Activated CD4-positive, alpha-beta T cell treated with anti-CD3 and anti-CD28 coated beads, Interleukin-2, Interleukin-6, amounts not matched to agents 100 ng/mL and 50 ng/mL, durations not matched to agents 16 hours and 8 hours (primary cell): ENCODE measurements at places on chromosomes 6 and 20.

GRCh38 chr6:14026831-14027539 is 90.6 kb upstream of the CD83 start:
- DNase-seq = no peak

DNA sequence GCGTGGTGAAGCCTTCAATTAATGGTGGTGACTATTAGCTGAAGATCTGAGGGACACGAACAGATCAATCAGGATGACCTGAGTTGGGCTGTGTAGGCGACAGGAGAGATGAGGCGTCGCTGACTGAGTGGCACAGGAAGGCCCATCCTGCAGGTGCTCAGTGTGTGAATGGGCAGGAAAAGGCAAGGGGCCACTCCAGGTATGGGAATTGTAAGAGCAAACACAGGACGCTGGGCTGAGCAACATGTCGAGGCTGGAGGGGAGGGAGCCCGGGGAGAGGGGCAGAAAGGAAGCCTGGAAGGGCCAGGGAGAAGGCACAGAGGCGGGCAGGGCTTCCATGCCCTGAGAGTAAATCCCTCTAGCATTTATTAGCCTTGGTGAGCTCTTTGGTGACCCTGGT is 151.0 kb downstream of the VEGFA start:
- DNase-seq = no peak

- no peak for DNase-seq
These were observed 19.4 kb upstream of the TRIM27 start for GRCh38 chr6:28943223-28943556.

DNA sequence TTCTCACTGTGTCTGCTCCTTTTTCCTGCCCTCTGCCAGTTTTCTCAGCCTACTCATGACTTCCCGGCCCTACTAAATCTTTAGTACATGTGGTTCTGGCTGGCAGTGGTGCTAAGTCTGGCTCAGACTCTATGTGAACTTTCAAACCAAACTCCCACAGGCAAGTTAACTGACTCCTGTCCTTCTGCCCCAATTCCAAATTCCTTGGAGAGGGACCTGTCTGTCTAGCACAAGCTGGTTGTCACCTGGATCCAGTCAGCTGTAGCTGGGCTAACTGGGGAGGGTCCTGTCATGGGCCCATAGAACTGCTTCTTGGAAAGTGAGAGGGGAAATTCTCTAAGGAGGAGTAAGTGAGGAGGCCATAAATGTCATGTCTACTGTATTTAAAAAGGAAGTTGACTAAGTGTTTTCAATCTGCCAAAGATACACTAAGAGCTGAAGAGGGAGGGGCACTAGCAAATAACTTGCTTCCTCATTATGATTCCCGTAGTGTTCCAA is 240.1 kb downstream of the KCNQ5 start:
- DNase-seq = no peak

DNA sequence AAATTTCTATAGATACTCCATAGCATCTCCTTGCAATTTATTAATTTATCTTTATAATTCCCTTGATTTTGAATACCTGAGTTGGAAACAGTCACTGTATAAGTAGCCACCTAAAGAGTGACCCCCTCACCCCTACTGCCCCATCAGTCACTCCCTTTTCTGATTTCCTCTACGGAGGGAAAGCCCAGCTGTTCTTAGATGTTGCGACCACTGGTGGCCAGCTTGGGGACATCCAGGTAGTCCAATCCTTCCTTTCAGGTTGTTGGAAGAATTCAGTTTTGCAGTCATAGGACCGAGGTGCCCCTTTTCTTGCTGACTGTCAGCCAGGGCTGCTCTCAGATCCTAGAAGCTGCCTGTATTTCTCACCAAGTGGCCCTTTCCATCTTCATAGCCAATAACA is 87.8 kb downstream of the BMP6 start:
- no peak for DNase-seq

GRCh38 chr20:8523684-8524083 is 391.6 kb downstream of the PLCB1 start:
- DNase-seq = no peak

- no peak for DNase-seq
These were observed 106.4 kb upstream of the SSTR4 start for GRCh38 chr20:22928679-22929078.

DNA sequence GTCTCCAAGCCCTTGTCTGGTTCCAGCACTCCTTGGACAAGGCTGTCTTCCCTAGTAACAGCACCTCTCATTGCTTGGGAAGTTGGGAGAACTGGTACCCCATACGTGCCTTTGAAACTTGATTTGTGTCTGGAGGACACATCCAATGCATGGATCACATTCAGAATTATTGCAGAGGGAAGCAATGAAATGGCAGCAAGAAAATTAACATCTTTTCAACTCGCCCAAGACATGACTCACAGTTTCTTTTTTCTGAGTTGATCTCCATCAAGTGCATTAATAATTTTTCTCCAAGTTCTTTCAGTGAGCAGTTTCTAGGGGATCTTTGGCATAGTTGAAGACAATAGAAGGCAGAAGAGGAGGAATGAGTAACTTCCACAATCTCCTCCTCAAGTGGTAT is 22.3 kb upstream of the PI3 start:
- DNase-seq = no peak
